Mammary microvascular endothelial cell (primary cell): ENCODE measurements at places on chromosomes 16 and 17. TPM values are rescaled to one million over a fixed set of nuclear protein-coding genes. Genes with fewer than 3 reads are reported as not detected.

Gene APOBR
- total RNA-seq = not detected in 2 replicates

Gene AIPL1
- total RNA-seq = 0.67 TPM in 1 of 2 replicates, not detected in the other

Gene NME1
- 388 and 400 TPM in 2 replicates for total RNA-seq

Gene DRC7
- not detected in 2 replicates for total RNA-seq

Gene UMOD
- not detected in 2 replicates for total RNA-seq

Gene HSD11B2
- total RNA-seq = not detected in 2 replicates

Gene LITAF
- 2.9 and 5.2 TPM in 2 replicates for total RNA-seq

Gene CDH1
- total RNA-seq = not detected in 2 replicates

Gene TMEM114
- total RNA-seq = not detected in 2 replicates

Gene KRT15
- 18.9 and 31.8 TPM in 2 replicates for total RNA-seq

Gene SRR
- total RNA-seq = 23.2 and 37.7 TPM in 2 replicates
